Type B pancreatic cell (in vitro differentiated cells): ENCODE measurements at places on chromosomes 4 and X. TPM values are rescaled to one million over a fixed set of nuclear protein-coding genes. Genes with fewer than 3 reads are reported as not detected.

Gene CTAG2
- not detected in 2 replicates for total RNA-seq

Gene SORCS2
- total RNA-seq = 13.4 and 24.0 TPM in 2 replicates

Gene EFHC2
- total RNA-seq = 0.21 and 2.1 TPM in 2 replicates

Gene TXK
- 1.3 and 2.2 TPM in 2 replicates for total RNA-seq

Gene ZNF185
- 45.4 and 99.1 TPM in 2 replicates for total RNA-seq

Gene CT45A1
- not detected in 2 replicates for total RNA-seq

Gene TNIP3
- 0.24 TPM in 1 of 2 replicates, not detected in the other for total RNA-seq

Gene MAGEC1
- not detected in 2 replicates for total RNA-seq

Gene RBM47
- 53.5 and 97.1 TPM in 2 replicates for total RNA-seq

Gene ATP8A1
- 10.3 and 11.6 TPM in 2 replicates for total RNA-seq

- DNase-seq = no peak
Measured at GRCh38 chrX:55057675-55058249, 17.1 kb upstream of the PAGE2B start.

DNA sequence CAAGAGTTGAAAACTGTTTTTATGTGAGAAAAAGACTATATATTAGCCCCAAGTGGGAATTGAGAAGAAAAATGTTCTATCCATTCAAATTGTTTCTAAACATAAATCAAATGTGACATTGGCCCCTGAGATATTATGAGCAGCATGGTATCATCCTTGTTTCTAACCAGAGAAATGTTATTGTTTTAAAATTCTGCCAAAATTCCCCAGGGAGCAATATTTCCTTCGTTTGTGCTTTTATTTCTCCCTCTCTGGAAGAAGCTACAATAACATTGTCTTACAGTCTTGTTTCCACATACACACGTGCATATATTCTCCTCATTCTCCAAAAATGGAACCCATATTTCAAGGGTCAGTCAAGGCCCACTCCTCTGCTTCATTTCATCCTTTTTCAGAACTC is 46.7 kb downstream of the MAGEB17 start:
- no peak for DNase-seq

DNA sequence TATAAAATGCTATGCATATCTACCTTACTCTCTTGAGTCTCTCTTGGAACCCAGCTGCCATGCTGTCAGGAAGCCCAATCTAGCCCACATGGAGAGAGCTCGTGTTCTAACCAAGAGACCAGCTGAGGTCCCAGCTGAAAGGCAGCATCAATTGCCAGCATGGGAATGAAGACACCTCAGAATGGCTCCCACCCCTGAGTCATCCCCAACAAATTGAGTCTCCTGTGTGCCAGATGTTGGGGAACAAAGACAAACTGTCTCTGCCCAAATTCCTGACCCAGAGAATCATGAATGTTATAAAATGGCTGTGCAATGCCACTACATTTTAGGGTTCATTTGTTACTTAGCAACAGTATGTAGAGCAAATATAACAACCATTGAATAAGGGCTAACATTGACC is 105.2 kb upstream of the STX18 start:
- DNase-seq = no peak

DNA sequence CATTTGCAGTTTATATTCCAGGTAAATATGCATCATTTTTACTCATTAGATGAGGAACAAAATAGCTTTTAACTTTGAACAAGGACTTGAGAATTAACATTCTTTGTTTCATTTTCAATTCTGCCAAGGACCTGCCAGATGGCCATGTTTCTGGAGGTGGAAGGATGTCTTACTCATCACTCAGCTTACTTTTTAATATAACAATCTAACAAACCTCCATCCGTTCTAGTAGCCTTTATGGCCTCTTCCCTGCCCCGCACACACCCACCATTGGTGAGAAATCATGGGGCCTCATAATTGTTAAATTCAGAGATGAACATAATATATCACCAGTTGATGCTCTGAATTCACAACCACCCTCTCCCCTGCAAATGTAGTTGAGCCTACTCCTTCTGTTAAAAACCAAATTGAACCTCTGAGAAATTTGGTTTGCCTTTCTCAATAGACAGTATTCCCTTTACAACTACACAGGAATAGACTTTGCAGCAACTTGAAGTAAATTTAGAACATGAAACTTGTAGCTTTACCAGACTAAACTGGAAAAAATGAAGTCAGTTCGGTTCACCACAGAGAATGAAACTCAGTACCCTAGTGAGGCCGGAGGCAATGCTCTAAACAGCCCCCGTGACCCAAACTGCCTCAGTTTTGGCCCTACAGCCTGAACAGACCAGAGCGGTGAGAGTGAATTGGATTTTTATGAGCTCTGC is 50.1 kb upstream of the ACSL4 start:
- no peak for DNase-seq

DNA sequence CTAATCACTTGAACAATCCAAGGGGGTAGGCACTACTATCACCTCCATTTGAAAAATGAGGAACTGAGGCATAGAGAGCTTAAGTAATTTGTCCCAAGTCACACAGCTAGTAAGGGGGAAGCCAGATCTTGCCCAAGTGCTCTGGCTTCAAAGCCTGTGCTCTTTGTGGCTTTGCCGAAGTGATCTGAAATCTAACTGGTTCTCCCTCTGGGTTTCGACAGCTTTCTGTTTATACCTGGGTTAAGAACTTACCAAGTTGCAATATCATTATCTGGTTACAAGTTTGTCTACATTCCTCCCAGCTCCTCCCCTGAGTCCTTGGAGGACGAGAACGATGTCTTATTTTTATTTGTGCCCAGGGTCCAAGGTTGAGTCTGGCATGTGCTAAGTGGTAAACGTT is 125.3 kb upstream of the RAI2 start:
- no peak for DNase-seq

DNA sequence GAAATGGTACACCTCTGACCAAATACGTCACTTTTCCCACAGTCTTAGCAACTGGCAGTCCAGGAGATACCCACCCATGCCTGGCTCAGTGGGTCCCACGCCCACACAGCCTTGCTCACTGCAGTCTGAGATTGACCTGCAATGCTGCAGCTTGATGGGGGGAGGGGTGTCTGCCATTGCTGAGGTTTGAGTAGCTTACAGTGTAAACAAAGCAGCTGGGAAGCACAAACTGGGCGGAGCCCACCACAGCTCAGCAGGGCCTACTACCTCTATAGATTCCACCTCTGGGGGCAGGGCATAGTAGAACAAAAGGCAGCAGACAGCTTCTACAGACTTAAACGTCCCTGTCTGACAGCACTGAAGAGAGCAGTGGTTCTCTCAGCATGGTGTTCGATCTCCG is 52.7 kb downstream of the AMER1 start:
- no peak for DNase-seq

- no peak for DNase-seq
Measured at GRCh38 chr4:10417740-10418139, 39.5 kb downstream of the ZNF518B start.

GRCh38 chrX:43973249-43974099 is at the start of gene NDP:
Gene NDP (minus strand): TSS chrX:43973390. CDS start chrX:43958645, 14,745 bp downstream.
- no peak for DNase-seq

GRCh38 chr4:16018061-16018676 is 55.2 kb upstream of the FGFBP2 start:
- no peak for DNase-seq

DNA sequence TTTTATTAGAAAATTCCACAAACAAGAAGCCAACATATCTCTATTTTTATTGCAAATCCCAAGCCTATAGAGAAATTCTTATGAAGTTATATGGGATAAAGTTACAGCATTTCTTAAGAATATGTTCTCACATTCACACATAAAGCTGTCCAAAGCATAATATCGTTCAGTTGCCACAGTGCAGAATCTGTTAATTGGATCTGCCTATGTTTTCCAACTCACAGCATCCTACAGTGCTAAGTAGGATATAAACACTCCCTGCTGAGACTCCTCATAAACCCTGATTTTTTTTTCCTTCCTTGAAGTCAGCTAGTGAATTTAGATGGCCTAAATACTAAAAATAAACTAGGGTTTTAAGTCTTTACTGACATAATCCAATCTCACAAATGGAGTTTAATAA is 307.9 kb downstream of the PDGFC start:
- no peak for DNase-seq

DNA sequence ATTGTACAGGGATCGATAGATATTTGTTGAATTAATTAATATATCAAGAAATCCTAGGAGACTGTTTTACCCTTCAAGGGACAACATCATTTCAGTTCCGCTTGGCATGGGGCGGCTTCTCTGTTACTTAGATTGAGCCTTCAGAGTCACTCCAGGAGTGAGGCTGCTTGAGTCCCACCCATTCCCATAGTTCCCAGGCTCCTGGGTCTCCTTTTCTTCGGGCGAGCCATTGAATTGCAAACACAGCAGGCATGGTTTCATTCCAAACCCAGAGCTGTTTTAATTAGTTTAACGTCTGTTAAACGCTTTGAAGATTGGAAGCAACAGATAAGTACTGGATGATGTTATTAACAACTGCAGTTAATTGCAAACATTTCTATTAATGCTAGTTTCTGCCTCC is 571 bp upstream of the EDA start:
- no peak for DNase-seq

DNA sequence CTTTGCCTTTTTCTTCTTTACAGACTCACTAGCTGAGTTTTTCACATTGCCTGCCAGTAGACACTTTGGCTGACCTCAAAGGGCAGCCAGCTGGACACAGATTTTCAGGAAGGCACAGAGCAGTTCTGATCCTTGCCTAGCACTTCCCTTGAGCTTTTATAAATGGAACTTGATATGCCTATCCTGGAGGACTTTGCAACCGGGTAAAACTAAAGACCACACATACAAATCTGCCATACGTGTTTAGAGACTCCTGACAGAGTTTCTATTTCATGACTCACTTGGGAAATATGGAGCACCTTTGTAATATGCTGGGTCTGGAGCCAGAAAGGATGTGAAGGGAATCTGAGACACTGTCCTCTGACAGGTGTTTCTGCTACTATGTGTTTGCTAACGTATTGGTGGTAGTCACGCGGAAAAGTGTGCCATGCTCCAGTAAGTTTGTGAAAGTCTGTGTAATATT is 56.7 kb upstream of the RASSF6 start:
- no peak for DNase-seq

GRCh38 chr4:151105454-151106032 is 6.1 kb downstream of the RPS3A start:
- no peak for DNase-seq

DNA sequence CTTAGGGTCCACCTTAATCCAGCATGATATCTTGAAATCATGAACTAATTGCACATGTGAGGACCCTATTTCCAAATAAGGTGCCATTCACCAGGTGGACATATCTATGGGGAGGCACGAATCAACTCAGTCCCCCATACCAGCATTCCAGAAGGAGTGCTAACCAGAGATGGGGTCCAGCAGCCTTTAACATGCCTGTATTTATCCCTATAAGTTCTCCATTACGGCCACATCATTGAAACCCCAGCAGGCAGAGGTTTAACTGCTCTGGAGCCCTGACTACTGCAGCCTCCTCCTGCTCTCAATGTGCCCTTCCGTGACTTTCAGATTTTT is 3.2 kb upstream of the ASMTL start:
- peak; percentile 37 for DNase-seq

DNA sequence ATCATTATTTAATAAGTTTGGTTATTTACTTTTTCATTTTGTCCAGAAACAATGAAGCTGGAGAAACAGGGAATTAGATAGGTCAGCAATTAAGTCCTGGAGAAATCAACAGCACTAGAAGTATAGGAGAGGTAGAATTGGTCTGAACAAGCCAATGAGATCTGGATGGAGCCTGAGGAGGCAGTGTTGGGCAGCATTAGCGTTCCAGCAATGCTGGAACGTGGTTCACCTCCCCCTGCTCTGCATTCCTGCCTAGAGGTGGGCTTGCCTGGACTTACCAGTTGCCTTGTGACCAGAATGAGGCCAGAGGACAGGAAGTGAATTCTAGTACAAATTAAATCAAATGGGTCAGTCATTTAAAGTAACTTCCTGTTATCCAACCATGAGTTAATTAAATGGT is 4.6 kb downstream of the RASSF6 start:
- no peak for DNase-seq

DNA sequence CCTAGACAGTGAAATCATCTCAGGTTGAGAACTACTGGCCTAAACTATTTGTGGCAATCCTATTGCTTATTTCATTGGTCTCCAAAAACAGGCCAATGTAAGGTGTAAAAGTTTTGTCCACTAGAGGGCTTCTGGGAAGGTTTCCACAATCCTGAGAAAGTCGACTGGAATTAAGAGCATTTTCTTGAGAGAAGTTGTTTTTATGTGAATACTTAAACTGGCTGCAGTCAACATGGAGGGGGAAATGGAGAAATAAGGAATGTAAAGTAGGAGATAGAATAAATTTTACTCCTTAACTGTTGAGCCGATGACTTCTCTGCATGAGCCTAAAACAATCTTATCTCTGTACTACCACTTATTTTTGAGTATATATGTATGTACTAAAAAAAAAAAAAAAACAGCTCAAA is 11.0 kb upstream of the EIF4E start:
- no peak for DNase-seq

DNA sequence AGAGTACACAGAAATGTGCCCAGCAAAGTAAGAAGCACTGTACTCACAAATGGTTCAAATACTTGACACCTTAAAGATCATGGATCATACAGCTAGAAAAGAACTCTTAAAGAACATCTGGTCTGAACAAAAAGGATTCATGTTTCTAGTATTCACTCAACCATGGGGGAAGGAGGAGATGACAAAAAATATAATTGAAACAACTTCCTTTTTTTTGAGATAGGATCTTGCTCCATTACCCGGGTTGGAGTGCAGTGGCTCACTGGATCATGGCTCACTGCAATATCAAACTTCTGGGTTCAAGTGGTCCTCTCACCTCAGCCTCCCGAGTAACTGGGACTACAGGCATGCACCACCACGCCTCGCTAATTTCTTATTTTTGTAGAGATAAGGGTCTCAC is 6.0 kb downstream of the DHX15 start:
- no peak for DNase-seq

- no peak for DNase-seq
Measured at GRCh38 chr4:44965435-44966095, 239.2 kb upstream of the GNPDA2 start.

GRCh38 chr4:85842540-85842939 is 367.6 kb downstream of the ARHGAP24 start:
- DNase-seq = no peak
